ENCODE measurements at places on chromosomes 11 and 22. TPM values are rescaled to one million over a fixed set of nuclear protein-coding genes. Genes with fewer than 3 reads are reported as not detected.

Gene MMP10
- 0.16 TPM for total RNA-seq

DNA sequence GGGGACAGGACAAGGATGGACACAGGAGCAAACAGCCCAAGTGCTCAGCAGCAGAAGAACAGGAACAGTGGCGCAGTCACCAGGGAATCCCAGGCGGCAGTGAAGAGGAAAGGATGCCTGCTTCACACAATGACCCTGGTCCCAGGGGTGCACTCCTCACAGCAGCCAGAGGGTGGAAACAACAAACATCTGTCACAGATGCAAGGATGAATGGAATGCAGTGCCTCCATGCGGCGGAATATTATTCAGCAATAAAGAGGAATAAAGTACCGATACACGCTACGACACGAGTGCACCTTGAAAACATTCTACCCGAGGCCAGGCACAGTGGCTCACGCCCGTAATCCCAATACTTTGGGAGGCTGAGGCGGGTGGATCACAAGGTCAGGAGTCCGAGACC, 12.7 kb downstream of the CSNK1E start:
- no peak for DNase-seq

- DNase-seq: no peak
Measured at GRCh38 chr22:44207173-44207980, 26.7 kb downstream of the PARVG start.

- no peak for DNase-seq
Measured at GRCh38 chr11:9840460-9841004, 176.7 kb downstream of the SWAP70 start.

GRCh38 chr22:31532060-31532459, 35.7 kb downstream of the SFI1 start:
- DNase-seq: no peak

DNA sequence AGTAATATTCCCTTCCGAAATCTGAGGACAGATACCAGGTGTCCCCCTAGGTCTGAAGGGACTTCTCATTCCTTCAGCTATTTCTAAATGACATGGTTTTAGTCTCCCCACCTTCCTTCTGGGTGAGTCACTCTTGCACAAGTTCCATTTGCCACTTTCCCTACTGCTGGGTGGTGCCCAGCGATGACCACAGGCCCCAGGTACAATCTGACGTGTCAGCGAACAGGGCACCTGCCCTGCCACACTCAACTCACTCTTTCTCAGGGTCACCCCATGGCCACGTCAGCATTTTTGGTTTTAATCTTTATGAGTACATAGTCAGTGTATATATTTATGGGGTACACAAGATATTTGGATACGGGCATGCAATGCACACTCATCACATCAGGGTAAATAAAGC, 17.2 kb downstream of the POU2AF1 start:
- no peak for DNase-seq

GRCh38 chr11:25183411-25183810, 686.6 kb downstream of the LUZP2 start:
- no peak for DNase-seq

DNA sequence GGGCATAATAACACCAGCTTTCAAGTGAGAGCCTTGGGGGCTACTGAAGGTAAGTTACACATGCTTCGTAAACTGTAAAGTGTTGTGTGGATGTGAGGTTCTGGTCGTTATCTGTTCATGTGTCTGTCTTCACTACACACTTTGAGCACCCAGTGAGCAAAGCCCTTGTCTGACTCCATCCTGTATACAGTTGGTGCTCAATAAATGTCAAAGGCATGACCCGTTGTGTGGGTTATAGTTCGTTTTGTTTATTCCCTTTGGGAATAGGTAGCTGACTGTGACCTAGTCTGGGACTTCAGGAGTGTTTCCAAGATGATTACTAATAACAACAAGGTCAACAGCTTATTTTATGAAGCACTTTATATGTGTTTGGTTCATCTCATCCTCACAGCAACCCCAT, 146.9 kb downstream of the MIAT start:
- no peak for DNase-seq

GRCh38 chr11:77883775-77884174, 62.8 kb downstream of the AAMDC start:
- no peak for DNase-seq

- DNase-seq: no peak
Measured at GRCh38 chr11:65592858-65593517, 2.6 kb downstream of the KCNK7 start.

Gene PIK3C2A
- total RNA-seq: 138 TPM

DNA sequence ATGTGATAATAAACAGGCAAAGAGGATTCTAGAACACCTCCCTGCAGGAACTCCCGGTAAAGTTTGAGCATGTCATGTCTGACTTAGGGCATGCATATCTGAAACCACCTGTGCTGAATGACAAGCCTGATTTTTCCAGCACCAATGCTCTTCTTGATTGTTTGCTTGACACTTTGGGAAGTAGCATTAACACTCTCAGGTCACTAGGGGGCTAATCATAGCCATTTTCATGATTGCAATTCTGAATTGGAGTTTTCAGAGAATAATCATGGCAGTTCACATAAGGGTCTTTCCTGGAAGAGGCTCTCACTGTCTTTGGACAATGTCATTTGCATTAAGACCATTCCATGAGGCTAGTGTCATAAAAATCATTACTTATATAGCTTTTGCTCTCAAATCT, 234.4 kb upstream of the MTNR1B start:
- no peak for DNase-seq

- DNase-seq: no peak
Measured at GRCh38 chr11:27871056-27871455, 170.8 kb upstream of the BDNF start.

GRCh38 chr11:39192671-39193070, 2266.8 kb downstream of the LRRC4C start:
- DNase-seq: no peak

- no peak for DNase-seq
Measured at GRCh38 chr11:209275-210121, 2.0 kb downstream of the RIC8A start.

Gene MOGAT2
- total RNA-seq: 0.39 TPM

Gene ALDH3B1
- total RNA-seq: 8.2 TPM

DNA sequence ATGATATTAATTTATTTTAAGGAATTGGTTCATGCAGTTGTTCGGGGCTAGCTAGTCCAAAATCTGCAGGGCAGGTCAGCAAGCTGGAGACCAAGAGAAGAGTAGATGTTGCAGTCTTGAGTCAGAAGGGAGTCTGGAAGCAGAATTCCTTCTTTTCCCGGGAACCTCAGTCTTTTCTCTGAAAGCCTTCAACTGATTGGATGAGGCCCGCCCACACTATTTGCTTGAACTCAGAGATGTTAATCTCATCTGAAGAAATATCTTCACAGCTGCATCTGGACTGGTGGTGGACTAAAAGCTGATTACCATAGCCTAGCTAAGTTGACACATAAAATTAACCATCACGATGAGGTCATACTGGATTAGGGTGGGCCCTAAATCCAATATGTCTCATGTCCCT, 122.2 kb downstream of the COMMD9 start:
- no peak for DNase-seq

DNA sequence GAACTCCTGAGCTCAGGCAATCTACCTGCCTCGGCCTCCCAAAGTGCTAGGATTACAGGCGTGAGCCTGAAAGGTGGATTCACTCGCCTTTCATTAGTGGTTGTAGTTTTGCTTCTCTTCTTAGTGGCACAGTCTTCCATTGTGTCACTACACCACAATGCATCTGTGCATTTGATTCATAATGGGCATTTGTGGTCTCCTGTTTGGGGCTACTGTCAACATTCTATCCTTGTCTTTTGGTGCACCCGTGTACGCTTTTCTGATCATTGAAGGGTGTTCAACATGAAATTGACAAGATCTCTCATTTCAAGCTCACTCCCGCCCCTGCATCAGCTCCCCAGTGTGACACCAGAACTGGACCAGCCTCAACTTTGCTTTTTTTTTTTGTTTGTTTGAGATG, 2.0 kb upstream of the SYT12 start:
- no peak for DNase-seq

GRCh38 chr11:74257959-74258553, 53.4 kb downstream of the P4HA3 start:
- DNase-seq: no peak

GRCh38 chr11:111296196-111296595, 2.1 kb upstream of the POU2AF3 start:
- DNase-seq: no peak

- DNase-seq: no peak
Measured at GRCh38 chr11:15938121-15938611, 418.2 kb downstream of the SOX6 start.

- DNase-seq: no peak
Measured at GRCh38 chr11:74672956-74673692, 58.1 kb downstream of the CHRDL2 start.

All from Caco-2 (cell line).